ENCODE measurements at places on chromosomes 1 and 21.

DNA sequence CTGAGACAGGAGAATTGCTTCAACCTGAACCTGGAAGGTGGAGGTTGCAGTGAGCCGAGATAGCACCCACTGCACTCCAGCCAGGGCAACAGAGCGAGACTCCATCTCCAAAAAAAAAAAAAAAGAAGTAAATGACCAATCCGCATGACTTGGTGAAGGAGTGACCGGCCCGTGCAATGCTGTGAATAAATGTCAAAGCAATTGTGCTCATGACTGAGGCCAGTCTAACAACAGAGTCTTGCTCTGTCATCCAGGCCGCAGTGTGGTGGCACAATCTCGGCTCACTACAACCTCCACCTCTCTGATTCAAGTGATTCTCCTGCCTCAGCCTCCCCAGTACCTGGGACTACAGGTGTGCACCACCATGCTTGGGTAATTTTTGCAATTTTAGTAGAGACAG, 27.8 kb upstream of the SLC19A1 start:
- no peak for DNase-seq

GRCh38 chr1:234961456-234962339, 166.9 kb downstream of the TOMM20 start:
- DNase-seq = no peak

GRCh38 chr1:17259233-17259873, 10.5 kb downstream of the PADI3 start:
- DNase-seq = peak; percentile 98

DNA sequence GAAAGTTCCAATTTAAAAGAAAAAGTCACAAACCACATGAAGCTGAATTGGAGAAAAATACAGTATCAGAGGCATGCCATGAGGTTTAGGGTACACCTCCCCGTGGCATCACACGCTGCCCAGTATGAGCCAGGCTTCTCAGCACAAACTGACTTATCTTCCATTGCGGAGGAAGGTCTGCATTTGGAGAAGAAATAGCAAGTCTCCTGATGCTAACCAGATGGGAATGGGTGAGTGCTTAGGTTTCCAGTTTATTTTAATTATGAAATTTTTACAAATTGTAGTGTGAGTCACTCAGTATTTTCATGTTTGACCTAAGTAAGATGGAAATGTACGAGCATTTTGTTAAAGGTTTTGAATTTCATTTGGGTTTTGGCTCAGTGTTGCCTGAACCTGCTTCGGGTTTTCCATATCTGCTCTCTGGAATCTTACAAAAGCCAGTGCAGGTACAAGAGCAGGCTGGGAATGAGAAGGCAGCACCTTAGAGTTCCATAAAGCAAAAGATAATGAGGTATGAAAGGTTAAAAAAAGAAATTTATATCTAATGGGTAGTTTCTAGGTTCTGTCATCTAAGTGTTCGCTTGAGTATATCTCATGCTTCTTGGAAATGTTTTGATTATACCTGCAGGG, 213.9 kb downstream of the PATJ start:
- DNase-seq = no peak

- DNase-seq = no peak
Observed at GRCh38 chr1:109634771-109635750, 15.4 kb downstream of the AMPD2 start.

DNA sequence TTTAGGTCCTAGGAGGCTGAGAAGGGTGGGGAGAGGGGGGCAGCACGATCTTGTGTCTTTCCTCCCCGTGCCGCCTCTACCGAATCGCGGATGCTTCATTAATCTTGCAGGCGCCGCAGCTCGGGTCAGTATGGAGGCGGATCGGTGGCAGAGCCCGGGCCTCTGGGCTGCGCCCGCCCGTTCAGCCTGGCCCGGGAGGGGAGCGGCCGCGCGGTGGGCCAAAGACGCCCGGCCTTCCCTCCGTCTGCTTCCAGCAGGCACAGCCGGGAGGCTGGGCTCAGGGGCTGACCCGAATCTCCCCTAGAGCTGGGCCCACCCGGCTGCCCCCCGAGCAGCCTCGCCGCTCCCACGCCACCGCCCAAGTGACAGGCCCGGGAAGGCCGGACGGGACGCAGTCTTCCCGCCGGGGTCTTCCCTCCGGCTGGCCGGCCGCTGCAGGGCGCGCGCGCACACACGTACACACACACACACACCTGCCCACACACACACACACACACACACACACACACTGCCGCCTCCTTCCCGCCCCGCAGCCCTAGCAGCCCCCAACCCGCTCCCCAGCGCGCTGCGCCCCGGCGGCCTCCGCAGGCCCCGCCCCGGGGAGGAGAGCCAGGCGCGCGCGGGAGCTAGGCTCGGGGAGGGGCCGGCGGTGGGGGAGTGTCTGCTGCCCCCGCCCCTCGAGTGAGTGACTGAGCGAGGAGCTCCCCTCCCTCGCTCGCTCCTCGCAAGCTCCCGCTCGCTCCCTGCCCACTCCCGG, at the start of gene C1orf21:
C1orf21 (plus strand) TSS at position 718 of the 757 bp plus-strand sequence. CDS start 90,481 bp downstream, outside the sequence.
- DNase-seq = peak; percentile 84

- no peak for DNase-seq
Observed at GRCh38 chr1:230821346-230821745, 47.0 kb downstream of the C1orf198 start.

- no peak for DNase-seq
Observed at GRCh38 chr1:65198096-65198495, 50.1 kb downstream of the AK4 start.

- no peak for DNase-seq
Observed at GRCh38 chr1:111161843-111162487, 21.9 kb downstream of the CEPT1 start.

DNA sequence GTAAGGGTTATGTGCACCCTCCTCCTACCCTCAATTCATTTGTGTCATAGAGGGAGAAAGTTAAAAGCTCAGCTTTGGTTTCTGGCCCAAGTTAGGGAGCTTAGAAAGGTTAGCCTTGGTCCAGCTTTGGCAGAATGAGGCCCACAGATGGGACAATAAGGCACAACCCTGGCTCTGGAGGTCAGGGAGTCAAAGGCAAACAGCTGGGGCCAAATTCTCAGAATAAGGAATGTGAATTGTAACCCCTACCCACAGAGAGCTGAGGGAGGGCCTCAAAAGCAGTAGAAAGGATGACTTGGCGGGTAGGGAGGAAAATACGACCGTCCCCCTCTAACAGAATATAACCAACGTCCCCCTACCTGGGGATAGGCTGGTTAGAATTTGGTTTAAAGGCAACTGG, 9.0 kb downstream of the CERS2 start:
- no peak for DNase-seq

DNA sequence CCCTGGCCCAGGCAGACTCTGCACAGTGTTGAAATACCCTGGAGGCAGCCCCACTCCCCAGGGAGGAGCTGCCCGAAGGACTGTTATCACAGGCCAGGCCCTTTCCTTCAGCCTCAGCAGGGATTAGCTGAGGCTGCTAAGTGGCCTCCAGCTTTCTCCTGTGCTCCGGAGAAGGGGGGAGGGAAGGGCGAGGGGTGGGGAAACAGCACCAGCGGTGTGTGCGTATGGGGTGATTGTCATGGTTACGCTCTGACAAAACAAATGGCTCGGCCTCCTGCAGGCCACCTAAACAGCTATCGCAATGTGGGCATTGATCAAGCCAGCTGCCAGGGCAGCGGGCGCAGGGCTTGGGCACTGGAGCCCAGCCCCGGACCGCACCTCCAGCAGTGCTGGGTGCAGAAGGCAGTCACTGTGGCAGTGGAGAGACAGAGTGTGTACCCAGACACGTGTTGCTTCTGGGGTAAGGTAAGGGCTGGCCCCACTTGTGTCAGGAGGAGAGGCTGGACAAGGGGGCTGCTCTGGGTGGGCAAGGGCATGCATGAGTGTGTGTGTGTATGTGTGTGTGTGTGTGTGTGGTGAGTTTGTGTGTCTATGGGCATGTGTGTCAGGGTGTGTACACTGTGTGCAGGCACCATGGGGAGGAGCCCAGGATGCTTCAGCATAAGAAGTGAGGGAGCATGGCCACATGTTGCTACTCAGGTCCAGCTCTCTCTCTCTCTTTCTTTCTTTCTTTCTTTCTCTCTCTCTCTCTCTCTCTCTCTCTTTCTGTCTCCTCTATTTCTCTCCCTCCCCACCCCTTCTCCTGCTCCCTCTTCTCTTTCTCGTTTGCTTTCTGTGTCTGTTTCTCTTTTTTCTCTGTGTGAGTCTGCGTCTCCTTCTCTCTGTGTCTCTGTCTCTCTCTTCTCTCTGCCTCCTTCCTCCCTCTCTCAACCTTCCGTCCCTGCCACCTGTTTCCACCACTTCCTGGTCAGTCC, at the start of gene VWA5B1:
VWA5B1 (plus strand) TSS at position 252 of the 974 bp plus-strand sequence. CDS start 19,727 bp downstream, outside the sequence.
- no peak for DNase-seq

- peak; percentile 68 for DNase-seq
Observed at GRCh38 chr1:216456682-216457081, 33.4 kb upstream of the USH2A start.

DNA sequence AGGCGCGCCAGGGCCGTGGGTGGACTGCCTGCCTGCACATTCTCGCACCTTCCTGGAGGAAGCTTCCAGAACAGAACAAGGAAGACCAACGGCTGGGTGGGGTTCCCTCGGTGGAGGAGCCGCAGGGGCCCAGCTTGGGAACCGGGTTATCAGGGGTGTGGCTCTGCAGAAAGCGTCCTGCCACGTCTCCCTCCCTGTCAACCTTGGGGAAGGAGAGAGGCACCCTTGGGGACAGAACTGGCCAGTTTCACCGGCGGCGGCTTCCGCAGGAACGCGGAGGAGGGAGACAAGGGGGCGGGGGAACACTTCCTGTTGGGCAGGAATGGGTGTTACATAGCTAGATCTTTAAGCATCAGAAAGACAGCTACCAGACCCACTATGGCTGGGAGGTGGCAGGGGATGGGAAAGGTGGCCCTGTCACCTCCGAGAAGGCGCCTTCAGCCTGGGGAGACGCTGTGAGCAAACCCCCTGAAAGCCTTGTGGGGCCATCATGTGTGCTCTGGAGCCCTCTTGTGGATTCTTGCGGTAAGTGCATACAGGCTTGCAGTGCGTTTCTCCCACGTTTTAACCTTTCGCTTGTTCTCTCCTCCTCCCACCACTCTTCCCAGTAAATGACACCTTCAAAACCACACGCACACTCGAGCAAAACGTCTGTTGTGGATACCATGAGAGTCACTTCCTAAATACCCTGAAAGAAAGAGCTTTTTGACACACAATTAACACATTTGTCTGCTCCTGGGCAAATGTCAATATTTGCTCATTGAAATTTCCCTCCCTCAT, 3.8 kb upstream of the PLEKHA6 start:
- peak; percentile 74 for DNase-seq

- peak; percentile 80 for DNase-seq
Observed at GRCh38 chr1:185483664-185484450, 166.8 kb upstream of the IVNS1ABP start.

- no peak for DNase-seq
Observed at GRCh38 chr1:185027252-185027882, 18.0 kb upstream of the RNF2 start.

DNA sequence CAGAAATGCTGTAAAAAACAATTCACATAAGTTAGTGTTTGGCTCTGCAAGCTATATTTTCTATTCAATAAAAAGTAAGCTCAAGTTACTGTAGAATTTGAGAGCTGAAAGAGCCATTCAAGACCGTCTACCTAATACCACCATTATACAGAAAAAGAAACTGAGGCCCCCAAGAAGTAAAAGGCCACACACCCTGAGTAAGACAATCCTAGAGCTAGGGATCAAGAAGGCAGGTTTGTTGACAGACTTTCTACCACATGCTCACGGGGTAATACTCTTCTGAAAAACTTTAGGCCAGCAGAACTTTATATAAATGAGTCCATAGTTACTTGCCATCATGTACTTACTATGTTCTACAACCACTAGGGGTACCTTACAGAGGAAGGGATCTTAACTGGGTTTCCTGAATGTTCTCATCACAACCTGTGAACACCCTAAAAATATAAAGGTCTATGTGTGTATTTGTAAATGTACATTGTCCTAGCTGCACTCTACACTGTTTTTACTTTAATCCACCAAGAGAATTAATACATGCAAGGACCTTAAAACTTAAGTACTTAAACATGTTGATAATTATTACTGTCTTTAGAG, 2.7 kb downstream of the PSMG1 start:
- no peak for DNase-seq

Measured in SJSA1 (cell line).